Esophagus muscularis mucosa (tissue), 4 donors: ENCODE measurements at places on chromosomes 16 and 17. TPM values are rescaled to one million over a fixed set of nuclear protein-coding genes. Genes with fewer than 3 reads are reported as not detected.

The PCYT2 gene
- 31.1 TPM for total RNA-seq

The ARHGDIG gene
- total RNA-seq = 4.8 TPM

The ADAT1 gene
- total RNA-seq = 33.6 TPM

DNA sequence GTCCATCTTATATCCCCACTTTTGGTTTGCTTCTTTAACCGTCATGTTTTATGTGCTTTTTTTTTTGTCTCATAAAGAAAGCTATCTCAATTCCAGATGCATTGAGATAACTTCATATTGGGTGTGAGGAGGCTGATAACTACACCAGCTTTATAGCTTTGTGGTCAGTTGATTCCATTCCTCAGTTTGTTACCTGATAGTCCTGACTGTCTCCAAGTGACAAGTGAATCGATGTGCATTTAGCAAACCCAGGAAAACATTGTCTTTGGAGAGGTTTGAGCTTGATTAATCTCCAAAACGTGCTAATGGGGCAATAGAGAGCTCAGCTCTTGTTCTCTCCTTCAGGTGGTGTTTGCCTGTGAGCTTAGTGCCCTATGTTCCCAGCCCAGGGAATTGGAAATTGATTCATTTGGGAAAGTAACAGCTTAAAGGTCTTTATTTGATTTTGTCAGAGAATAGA lies 22.7 kb downstream of the HS3ST3B1 start:
- no peaks in the 10 kb centered on the region for H3K4me1 ChIP-seq
- no peaks in the 10 kb centered on the region for H3K36me3 ChIP-seq
- DNase-seq = no peak
- no peak overlapping the region for H3K27ac ChIP-seq
- peaks cover 42% of the 10 kb centered on the region for H3K27me3 ChIP-seq

- peaks cover 27% of the 10 kb centered on the region for H3K27me3 ChIP-seq
- no peak overlapping the region for H3K27ac ChIP-seq
- H3K4me1 ChIP-seq = no peaks in the 10 kb centered on the region
- H3K4me3 ChIP-seq = no peak overlapping the region
Measured at GRCh38 chr16:11212798-11213196, 43.2 kb downstream of the SOCS1 start.

DNA sequence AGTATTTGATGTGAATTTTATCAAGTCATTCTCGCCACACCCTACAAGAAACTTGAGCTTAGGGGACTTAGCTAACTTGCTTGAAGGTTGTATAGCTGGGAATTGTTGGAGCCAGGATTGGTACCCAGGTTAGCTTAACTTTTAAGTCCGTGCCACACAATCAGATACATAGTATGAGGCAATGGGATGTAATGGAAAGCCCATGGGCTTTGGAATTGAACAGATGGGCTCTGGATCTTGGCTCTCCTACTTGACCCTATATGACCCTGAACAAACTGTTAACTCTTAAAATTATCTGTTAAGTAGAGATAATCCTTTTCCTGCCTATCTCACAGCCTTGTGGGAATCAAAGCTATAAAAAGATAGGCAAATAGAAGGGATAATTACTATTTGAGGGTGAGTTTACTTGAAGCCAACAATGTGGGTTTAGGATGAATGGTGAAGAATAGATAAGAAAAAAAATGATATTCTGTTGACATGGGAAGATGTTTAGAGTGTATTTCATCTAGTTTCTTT lies 51.9 kb upstream of the CACNG3 start:
- no peaks in the 10 kb centered on the region for H3K36me3 ChIP-seq
- no peak overlapping the region for H3K4me3 ChIP-seq
- no peaks in the 10 kb centered on the region for H3K4me1 ChIP-seq
- DNase-seq = no peak

DNA sequence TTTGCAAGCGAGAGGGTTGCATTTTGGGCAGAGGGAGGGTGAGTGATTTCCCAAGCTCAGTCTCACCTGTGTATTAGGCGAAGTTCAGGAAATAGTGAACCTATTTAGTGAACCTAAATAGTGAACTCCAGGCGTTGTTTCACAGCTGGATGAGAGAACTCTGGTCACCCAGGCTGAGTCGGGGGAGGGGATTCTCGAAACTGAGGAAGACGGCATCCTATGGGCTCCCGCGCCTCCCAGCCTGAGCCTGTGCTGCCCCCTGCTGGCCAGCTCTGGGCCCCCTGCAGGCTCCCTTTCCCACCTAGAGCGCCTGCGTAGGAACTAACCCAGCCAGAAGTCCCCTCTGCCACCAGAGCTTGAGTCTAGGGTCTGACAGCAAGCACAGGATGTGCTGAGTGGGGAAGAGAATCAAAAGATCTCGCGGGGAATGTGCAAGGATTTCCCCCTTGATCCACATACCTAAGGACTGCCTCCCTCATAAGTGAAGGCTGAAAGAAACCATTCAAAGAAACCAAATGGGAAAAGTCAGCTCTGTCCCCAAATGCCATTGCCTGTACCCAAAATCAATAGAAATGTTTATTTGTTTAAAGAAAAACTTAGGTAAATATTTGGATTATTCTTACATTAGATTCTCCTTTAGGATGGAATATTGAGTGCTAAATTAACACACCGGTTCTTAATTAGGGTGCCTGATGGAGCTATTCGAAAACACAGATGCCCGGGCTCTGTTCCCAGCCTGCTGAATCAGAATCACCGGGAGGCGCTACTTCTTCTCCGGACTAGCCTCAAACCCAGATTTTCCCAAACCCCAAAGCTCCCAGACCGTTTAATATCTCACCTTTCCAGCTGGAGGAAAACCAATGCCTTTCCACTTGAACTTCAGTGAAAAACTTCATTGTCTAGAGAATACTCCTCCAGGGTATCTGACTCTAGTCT lies 14.8 kb upstream of the MARVELD3 start:
- H3K27ac ChIP-seq = no peak overlapping the region
- no peaks in the 10 kb centered on the region for H3K36me3 ChIP-seq
- H3K4me3 ChIP-seq = no peak overlapping the region
- peaks cover 3% of the 10 kb centered on the region for H3K27me3 ChIP-seq
- no peak for DNase-seq

- DNase-seq = no peak
- peaks cover 33% of the 10 kb centered on the region for H3K4me1 ChIP-seq
- peak overlapping the region; percentile 72 for H3K27ac ChIP-seq
- no peaks in the 10 kb centered on the region for H3K27me3 ChIP-seq
- no peak overlapping the region for H3K4me3 ChIP-seq
Measured at GRCh38 chr17:17849147-17849820, 12.5 kb upstream of the SREBF1 start.

- H3K27me3 ChIP-seq = no peaks in the 10 kb centered on the region
- no peak overlapping the region for H3K27ac ChIP-seq
- H3K4me3 ChIP-seq = no peak overlapping the region
- H3K4me1 ChIP-seq = peaks cover 32% of the 10 kb centered on the region
- DNase-seq = no peak
Measured at GRCh38 chr17:6643451-6644125, 2.7 kb downstream of the TXNDC17 start.

- H3K4me3 ChIP-seq = no peak overlapping the region
- H3K27ac ChIP-seq = no peak overlapping the region
- no peaks in the 10 kb centered on the region for H3K27me3 ChIP-seq
- H3K36me3 ChIP-seq = no peaks in the 10 kb centered on the region
Measured at GRCh38 chr17:51914577-51914976, 243.9 kb downstream of the CA10 start.
